ENCODE measurements at places on chromosomes 3 and 15. TPM values are rescaled to one million over a fixed set of nuclear protein-coding genes. Genes with fewer than 3 reads are reported as not detected.
A peak's percentile ranks its signal among the peaks of the same experiment; 100 is the strongest.

GRCh38 chr15:62935300-62936081 lies 107.1 kb upstream of the TPM1 start:
- no peak for DNase-seq

DNA sequence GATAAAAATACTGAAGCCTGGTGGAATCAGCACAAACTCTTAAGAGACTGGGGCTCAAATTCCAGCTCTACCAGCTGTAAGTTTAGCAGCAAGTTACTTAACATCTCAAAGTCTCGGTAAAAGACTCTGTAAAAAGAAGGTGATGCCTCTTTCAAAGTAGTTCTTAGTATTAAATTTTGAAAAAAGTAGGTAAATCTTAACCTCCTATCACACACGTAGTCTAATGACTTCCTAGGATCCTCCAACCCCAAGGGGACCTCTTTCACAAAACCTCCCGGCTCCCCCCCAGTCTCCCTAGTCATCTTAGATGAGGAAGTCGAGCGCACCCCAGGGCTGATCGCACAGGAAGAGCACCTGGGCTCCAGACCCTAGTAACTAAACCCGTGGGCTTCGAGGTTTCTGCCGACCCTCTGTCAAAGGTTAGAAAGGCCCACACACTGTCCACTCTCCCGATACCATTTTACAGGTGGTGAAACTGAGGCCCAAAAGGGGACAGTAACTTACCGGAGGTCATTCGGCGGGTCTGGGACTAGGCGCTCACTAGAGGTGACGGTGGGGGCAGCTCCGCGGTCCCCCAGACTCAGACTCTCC lies 427 bp downstream of the MBD4 start:
- DNase-seq = peak; percentile 15

The PAQR9 gene
- 2.8 TPM for polyA plus RNA-seq

- no peak for DNase-seq
Observed at GRCh38 chr3:53493963-53494791, at the start of gene CACNA1D. TSS of gene CACNA1D (plus strand) at chr3:53494611. CDS start at chr3:53495167, 556 bp downstream.

DNA sequence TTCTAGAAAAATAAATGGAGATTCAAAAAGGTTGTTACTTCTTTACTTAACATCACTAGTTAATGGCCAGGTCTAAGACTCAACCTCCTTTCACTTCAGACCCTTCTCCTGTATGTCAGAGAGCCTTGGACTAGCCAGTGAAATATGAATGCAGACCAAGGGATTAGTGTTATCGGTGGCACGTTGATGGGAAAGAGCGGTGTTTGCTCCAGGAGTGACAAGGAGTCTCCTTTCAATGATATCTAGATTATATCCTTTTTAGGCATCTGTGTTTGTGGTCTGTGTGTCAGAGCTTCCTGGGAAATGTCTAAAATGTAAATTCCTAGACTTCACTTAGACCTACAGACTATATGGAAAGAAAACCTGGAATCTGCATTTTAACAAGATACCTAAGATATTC lies 658.0 kb upstream of the KCNMB2 start:
- no peak for DNase-seq

The ZNF660 gene
- not detected for polyA plus RNA-seq

GRCh38 chr3:31541089-31541488 lies 8.4 kb downstream of the STT3B start:
- DNase-seq = no peak

GRCh38 chr3:155995525-155996370 lies 124.6 kb upstream of the KCNAB1 start:
- DNase-seq = peak; percentile 60

DNA sequence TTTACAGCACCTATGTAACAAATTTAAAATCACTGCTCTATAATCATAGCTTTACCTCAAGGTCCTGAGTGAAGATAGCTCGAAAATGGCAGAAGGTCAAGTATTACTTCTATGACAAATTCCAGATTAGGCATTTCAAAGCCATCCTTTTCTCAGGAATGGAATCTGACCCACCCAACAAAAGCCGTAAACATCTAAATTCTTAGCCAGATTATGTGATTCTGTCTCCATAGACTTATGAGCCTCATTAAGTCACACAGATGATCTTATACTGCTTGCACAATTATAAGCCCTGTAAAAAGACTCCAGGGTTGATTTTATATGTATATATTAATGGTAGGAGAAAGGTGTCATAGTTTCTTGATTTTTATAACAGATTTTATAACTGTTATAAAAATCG lies 56.9 kb downstream of the CEP152 start:
- no peak for DNase-seq

GRCh38 chr3:13105896-13106250 lies 32.6 kb upstream of the IQSEC1 start:
- DNase-seq = no peak

- no peak for DNase-seq
Observed at GRCh38 chr3:66338927-66339326, 118.1 kb downstream of the SLC25A26 start.

DNA sequence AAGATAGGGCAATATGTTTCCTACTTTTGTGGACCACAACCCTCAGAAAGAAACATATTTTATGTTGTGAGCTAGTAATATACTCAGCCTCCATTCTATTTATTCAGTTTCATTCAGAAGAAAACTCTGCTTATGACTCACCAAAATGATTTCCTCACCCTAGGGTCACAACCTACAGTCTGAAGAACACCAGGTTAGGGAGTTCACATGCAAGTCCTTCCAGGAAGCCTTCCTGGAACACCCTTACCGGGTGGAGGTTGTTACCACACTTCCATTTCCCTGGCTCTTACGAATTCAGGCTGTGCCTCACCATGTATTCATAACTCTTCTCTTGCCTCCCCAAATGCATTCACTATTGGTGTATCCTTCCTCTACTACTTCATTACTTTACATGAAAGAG lies 228.0 kb upstream of the ADAMTS9 start:
- no peak for DNase-seq

GRCh38 chr3:191376516-191377141 lies 46.3 kb upstream of the UTS2B start:
- DNase-seq = no peak

The PLA2G4E gene
- not detected for polyA plus RNA-seq

DNA sequence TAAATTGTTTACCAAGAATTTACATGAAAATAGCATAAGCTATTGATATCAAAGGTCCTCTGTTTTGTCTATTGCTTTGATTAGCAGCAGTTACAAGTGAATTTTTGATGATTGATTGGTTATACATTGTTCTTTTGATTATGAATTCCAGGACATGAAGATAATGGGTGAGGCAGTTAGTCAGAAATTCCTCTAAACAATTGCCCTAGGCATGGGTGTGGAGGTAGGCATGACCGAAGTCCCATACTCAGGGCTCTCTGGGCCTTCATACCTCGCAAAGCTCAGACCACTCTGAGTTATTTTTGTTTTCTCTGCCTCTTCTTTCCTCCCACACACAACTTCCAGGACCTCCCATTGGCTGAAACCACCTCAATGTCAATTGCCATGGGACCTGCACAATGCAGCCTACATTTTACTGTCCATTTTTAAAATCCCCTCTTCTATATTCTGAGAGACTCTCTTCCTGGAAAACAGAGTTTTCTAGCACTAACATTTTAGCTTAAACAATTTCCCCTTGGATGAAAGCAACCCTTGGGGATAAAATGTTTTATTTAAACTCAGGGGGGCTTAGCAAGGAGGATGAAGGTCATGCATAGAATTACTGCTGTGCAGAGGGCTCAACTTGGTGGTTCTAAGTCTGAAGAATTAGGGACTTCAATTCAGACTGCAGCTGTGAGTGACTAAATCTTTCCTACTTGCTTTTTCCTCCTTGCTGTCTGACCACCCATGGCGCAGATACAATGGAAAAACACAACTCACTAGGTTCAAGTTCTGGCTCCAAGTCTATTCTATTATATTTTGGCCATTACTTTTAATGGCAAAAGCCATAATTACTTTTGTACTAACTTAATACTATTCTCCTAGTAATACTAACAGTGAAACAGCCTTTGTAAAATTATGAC lies 594.8 kb downstream of the NTRK3 start:
- peak; percentile 12 for DNase-seq

The EPHB1 gene
- polyA plus RNA-seq = 0.21 TPM

The KIF7 gene
- polyA plus RNA-seq = 4.1 TPM

The CLDN11 gene
- 0.42 TPM for polyA plus RNA-seq
